ENCODE measurements at places on chromosomes 11 and 22.

DNA sequence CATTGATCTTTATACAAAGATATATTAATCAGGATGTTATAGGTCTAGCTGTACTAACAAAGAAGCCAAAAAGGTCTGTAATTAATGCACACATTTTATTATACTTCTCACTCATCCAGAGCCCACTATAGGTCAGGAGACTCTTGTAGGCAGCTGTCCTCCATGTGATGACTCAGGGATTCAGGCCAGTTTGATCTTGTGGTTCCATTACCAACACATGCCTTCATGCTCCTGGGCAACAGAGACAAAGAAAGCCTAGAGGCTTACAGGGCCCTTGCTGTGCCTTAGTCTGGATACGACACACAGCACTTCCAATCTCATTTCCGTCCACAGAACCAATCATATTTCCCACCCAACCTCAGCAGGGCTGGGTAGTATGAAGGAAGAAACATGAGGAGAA lies 150.3 kb upstream of the NCAM1 start:
- no peak for DNase-seq

GRCh38 chr11:8640267-8640906 lies 42.1 kb downstream of the TRIM66 start:
- DNase-seq, result no peak

DNA sequence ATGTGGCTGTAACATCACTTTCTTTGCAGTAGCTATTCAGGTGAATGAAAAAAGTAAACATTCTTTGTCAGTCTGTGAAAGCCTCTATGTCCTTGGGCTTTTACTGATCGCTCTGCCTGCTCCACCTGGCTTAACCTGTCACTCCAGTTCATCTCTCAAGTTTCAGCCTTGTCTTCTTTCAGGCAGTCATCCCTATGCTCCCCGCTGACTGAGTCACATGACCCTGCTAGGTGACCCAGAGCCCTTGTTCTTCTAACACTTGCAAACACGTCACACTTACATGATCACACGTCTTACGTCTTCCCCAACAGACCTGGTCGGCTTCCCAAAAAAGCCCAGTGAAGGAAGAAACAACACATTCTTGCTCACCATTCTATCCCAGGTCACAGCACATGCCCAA lies 499.3 kb upstream of the TENM4 start:
- no peak for DNase-seq

GRCh38 chr11:46038529-46038928 lies 82.7 kb downstream of the PHF21A start:
- no peak for DNase-seq

- DNase-seq, result no peak
Observed at GRCh38 chr22:16973591-16974297, 34.3 kb downstream of the GAB4 start.

DNA sequence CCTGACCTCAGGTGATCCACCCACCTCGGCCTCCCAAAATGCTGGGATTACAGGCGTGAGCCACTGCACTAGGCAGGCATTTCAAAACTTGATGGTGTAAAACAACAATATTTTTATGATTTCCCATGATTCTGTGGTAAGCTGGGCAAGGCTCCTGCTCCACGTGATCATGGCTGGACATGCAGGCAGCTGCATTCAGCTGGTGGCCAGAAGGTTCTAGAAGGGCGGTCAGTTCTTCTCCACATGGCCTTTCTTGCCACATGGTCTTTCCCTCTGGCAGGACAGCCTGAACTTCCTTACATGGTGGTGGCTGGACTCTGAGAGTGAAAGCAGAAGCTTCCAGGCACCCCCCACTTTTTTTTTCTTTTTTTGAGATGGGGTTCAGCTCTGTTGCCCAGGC lies 9.9 kb upstream of the RASD2 start:
- no peak for DNase-seq

- DNase-seq, result no peak
Observed at GRCh38 chr11:66866511-66866986, 9.7 kb downstream of the LRFN4 start.

- no peak for DNase-seq
Observed at GRCh38 chr22:39900306-39901227, at the start of gene GRAP2. Gene GRAP2, plus strand, starts transcription at chr22:39901084. Its CDS starts 46,023 bp downstream, at chr22:39947107.

DNA sequence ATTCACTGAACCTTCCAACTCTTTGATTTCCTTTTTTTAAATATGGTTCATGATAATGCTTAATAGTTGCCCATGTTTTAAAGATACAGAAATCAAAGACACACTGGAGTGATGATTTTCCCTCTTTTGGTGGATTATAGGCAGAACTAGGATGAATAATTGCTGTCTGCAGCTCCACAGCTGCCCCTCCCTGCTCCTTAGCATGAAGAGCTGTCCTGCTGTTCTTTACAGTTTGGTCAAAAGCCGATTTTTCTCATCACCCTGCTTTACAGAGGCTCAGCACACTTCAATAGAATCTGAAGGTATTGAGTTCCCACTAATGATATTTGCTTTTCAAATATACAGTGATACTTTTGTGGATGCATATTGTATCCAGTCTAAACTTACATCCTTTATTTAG lies 202.6 kb downstream of the AASDHPPT start:
- no peak for DNase-seq

GRCh38 chr22:47281126-47282106 lies 519.0 kb downstream of the TBC1D22A start:
- no peak for DNase-seq

DNA sequence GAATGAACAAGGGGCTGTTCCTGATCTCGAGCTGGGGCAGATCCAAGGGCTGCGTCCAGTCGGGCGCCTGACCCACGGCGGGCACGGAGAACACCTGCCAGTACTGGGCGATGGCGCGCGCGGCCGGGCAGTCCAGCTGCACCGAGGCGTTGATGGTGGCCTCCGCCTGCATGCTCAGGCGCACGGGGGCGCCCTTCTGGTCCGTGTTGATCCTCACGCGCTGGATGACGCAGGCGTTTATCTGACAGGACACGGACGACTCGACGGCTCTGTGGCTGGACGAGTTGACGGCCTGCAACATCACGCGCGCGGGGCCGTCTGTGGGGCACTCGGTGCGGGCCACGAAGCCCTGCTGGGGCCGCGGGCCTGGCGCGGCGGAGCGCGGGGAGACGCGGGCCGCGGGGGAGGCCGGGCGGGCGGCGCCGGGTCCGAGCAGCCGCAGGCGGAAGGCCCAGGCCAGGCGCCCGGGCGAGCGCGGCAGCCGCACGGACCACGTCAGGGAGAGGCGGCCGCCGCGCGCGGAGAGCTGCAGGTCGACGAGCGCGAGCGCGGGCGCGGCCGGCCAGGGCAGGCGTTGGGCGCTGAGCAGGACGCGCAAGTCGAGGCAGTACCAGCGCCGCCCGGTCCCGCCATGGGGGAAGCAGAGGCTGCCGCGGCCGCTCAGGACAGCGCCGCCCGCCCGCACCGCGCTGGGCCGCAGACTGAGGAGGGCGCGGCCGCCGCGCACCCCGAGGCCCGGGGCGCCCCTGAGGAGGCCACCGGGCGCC lies 511 bp downstream of the PKDREJ start:
- DNase-seq, result no peak

DNA sequence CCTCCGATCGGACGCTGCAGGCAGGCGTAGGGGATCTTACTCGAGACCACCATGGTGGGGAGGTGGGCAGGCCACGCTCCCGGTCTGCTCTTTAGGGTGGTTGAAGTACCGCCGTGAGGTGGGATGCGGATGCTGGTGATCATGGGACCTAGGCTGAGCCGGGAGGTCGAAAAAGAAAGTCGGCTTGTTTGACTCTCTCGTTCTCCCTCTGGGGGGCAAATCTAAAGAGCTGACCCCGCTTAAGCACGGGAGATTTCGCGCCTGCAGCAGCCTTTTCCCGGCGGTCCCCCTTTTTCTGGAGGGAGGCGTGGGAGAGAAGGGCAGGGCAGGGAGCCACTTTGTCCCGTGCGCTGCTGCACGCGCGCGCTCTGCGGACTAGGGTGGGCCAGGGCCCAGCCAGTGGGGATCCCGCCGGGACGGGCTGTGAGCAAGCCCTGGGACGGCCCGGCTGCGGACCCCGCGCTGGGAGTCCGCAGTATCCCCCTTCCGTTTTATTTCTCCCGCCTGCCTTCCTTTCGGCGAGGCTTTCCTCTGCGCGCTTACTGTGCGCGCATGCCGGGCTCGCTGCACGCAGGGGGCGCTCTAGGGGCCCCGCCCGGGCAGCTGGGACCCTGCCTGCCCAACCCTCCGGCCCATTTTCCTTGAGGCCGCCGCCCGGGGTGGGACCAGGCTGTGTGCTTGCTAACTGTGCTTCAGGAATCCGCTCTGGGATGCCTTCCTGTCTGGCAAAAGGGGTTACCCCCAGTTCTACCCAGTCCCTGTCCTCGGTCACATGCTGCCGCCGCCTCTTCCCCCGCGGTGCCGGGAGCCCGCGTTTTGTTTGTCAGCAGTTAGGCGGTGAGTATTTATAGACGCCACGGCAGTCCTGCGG lies 81.0 kb downstream of the PRR5L start:
- DNase-seq, result no peak

DNA sequence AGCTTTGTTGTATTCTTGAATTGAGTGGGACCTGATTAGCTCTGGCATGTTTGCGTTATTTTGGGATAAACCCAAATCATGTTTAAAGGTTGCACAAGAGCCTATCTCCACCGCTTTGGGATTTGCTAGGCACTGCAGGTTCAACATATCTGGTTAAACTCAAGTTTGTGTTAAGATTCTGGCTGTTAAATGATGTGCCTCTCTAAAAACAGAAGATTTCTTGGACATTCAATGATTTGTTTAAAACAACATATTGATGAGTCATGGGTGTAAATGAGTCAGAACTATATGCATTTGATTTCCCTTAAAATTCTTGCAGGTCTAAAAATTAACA lies 67.4 kb downstream of the AMOTL1 start:
- no peak for DNase-seq

GRCh38 chr11:9121469-9121796 lies 30.0 kb upstream of the SCUBE2 start:
- DNase-seq, result no peak

- DNase-seq, result no peak
Observed at GRCh38 chr11:93929407-93929806, 79.0 kb upstream of the VSTM5 start.

DNA sequence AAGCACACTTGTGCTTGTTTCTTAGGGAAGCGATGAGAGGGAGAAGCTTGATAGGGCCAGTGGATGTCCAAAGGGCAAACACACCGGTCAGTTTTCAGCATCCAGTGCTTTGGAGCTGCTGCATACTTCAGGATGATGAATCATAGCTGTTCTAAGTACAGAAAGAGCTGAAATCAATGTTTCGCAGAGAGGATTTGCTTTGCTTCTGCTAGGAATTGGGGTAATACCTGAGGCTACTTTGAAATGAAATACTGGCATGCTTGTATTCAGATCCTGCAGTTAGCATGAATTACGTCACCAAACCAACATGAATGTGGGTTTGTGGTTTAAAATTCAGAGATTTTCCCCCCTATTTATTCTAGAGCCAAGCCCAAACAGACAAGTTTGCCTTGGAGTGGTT lies 41.7 kb upstream of the SC5D start:
- DNase-seq, result no peak

- DNase-seq, result peak; percentile 51
Observed at GRCh38 chr11:47950396-47950795, 30.0 kb upstream of the PTPRJ start.

DNA sequence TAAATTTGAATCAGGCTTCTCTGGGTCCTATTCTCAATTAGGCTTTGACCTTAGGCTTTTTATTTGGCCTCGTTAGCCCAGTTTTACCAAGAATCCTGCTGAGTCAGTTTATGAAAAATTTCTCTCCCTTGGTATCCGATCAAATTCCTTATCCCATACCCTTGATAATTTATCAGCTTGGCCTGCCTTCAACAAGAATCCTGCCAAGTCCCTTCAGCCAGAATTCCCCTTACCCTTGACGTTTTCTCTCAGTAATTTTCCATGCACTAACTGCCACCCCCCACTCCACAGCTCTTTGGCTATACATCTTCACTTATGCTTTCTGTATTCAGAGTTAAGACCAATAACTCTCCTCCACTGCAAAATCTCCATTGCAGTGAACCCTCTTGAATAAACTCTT lies 811.0 kb upstream of the CCDC90B start:
- no peak for DNase-seq

DNA sequence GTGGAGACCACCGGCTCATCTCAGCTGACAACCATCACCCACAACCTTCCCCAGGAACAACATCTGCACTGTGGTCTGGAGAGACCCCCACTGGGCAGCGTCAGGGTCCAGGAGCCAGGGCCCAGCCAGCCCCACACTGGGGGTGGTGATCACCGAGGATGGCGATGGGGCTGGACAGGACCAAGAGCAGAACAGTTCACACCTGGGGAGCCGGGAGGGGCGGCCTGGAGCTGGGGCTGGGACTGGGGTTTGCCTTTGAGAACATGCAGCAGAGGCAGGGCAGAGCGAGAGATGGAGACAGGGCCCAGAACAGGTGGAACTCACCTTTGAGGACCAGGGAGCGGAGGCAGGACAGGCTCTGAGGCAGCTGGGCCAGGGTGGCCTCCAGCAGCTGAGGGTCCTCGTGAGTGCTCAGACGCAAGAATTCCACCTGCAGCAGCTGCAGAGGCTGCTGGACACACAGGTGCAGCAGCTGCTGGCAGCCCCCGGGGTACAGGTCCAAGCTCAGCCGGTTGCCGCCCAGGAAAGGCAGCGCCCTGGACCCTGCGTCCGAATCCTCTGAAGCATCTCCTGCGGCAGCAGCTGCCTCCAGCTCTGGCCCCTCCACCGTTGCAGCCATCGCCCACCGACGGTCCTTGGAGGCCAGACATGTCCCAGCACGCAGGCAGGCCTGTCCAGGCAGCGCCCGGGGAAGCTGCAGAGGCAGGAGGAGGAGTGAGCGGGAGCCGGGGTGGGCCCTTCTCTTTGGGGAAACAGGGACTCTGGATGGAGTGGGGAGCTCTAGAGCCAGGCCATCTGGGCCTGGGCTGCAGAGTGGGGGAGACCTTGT lies 1.0 kb downstream of the PIDD1 start:
- DNase-seq, result no peak

DNA sequence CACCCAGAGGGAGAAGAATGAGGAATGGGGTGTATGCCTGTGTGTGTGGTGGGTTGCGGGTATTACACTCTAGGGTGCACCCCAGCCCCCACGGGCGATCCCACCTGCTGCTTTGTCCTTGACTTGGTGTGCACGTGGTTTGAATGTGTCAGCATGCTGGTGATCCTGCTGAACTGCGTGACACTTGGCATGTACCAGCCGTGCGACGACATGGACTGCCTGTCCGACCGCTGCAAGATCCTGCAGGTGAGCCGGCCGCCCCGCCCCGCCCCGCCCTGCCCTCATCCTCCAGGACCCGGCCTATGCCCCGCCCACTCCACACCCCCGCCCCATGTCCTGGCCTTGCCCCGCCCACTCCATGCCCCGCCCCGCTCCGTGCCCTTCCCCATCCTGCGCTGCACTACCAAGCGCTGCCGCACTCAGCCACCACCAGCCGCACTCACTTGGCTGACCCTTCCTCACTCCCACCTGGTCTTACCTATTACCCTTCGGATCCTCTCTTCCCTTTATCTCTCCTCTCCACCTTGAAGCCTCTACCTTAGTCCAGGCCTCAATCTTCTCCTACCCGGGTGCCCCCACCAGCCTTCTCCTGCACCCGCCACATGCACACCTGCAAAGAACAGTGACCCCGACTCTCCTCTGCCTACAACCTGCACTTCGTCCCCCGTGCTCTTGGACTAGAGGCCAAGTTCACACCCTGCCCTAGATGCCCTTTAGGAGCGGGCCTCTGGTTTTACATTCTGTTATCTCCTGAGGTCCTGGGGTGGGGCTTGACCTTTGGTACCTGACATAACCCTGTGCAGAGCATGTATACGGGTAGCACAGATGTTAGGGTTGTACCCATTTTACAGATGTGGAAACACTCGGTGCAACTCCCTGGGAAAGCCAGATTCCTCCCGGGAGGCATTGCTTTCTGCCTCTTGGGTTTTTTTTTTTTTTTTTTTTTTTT lies 27.7 kb downstream of the CACNA1I start:
- peak; percentile 45 for DNase-seq

All from activated naive CD8-positive, alpha-beta T cell treated with anti-CD3 and anti-CD28 coated beads, Interleukin-2, amount 50 U/mL, for 16 hours (primary cell).